LoVo (cell line): ENCODE measurements at places on chromosomes 4 and X.

- DNase-seq = no peak
Measured at GRCh38 chr4:158201876-158202275, 8.4 kb upstream of the TMEM144 start.

- DNase-seq = no peak
Measured at GRCh38 chr4:108596344-108596743, 24.0 kb upstream of the RPL34 start.

GRCh38 chr4:18645351-18645750 lies 623.8 kb upstream of the LCORL start:
- DNase-seq = no peak

GRCh38 chr4:163598028-163598427 lies 103.5 kb downstream of the TMA16 start:
- DNase-seq = no peak

- DNase-seq = no peak
Measured at GRCh38 chrX:138709886-138710791, 1.4 kb downstream of the FGF13 start.

DNA sequence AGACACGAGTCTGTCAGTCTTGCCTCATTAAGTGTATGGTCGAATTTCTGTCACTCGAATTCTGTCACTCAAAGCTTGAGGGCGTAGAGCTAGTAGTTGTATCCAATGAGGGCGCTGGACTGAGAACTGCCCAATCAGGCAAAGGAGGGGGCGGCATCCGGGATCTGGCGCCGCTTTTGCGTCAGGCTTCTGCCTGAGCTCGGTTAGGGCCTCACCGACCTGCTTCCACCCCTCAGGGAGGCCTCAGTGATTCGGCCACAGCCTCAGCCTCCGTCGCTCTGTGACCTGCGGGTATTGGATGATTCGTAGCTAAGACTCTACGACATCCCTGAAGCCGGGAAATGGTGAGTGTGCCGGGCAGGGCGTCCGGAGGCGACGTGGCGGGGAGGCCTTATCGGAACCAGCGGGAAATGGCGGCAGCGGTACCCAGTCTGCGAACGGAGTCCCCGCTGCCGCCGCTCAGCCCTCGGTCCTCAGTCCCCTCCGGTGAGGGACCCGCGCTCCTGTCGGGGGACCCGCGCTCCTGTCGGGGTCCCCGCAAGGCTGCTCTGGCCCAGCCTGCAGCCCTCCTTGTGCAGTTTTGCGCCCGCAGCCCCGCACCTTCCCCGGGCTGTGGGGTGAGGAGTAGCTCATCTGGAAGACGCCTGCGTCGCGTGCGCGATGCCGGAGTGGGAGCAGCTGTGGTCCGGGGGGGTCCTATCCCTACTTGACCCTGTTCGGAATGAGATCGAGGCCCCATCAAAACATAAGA lies 88.3 kb downstream of the ZNF718 start:
- no peak for DNase-seq

DNA sequence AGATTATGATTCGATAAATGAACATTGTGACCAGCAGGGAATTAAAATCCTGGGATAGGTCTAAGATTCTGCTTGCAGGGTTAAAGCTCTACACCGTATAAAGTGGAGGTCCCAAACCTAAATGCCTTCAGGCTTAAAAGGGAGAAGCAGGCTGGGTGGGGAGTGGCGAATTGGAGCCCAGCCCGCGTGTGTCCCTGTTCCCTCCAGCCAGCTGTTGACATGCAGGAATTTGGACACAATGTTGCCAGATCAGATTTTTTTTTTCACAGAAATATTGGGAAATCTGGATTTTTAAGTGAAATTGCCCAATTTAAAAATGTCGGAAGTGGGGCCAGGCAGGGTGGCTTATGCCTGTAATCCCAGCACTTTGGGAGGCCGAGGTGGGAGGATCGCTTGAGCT lies 60.5 kb downstream of the ELF4 start:
- no peak for DNase-seq

DNA sequence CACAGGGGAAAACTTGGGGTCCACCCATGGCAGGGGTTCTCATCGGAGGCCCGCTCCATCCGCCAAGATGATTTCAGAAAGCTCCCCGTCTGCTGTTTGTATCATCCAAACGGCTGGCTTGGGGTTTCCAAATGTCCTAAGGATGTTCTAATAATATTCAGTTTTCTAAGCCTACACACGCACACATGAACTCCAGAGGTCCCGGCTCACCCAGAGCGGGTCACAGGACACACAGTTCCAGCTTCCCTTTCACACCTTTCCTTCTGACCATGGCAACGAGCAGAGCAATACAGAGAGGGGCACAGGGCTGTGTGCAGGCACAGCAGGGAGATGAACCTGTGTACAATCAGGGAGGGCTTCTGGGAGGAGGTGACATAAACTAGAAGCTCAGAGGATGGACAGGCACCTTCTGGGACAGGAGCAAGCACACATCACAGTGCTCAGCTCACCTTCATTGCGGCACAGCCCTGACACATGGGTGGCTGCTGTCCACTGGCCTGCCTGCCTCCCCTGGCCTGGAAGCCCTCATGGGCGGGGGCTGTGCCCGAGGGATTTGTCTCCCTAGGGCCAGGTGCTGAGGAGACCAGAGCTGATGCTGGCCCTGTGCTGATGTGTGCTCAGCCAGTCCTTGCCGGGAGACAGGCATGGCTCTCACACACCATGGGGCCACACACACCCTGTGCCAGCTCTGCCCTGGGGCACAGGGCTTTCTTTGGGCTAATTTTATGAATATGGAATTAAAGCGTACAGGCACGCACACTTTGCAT lies 44.8 kb downstream of the ABLIM2 start:
- no peak for DNase-seq
